ENCODE measurements at places on chromosomes 16 and 17.

DNA sequence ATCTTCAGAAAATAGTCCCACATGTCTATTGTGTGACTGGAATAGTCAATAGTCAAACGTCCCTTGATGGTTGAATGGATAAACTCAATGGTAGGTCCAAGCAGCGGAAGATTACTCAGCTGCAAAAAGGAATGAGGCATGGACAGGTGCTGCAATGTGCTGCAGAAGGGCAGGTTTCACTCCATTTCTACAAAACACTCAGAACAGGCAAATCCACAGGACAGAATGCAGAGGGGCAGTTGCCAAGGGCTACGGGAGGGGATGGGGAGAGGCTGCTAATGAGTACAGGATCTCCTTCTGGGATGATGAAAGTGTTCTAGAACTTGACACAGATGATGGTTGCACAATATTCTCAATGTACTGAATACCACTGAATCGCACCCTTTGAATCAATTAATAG is 151.0 kb downstream of the RBFOX3 start:
- no peaks in the 10 kb centered on the region for H3K27me3 ChIP-seq
- H3K27ac ChIP-seq: no peak overlapping the region
- no peaks in the 10 kb centered on the region for H3K36me3 ChIP-seq
- H3K4me3 ChIP-seq: no peak overlapping the region

DNA sequence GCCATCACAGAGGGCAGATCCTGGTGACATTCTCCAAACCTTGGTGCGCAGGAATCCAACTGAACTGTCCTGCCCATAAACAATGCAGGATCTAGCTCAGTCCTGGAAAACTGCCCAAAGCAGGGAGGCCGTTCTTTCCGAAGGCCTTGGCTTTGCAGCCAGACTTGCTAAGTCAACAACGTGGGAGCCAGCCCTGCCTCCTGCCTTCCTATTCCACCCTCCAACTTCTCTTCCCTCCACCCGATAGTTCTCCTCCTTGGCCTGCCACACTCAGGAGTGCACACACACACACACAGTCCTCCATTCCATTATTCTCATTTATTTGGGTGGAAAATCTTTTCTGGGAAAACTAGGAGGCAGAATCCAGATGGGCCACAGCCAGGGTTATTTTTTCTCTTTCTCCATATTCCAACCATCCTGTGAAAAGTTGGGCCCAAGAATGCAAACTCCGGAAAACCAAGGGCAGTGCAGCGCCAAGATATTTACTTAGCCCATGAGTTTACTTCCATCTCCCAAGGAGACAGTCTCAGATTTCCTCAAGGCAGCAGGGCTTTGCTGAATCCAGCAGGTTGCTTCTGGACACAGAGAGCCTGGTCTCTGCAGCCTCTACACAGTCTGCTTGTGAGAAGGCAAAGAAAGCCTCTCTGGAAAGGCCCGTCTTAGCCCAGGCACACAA is 15.8 kb downstream of the COPRS start:
- H3K36me3 ChIP-seq: no peaks in the 10 kb centered on the region
- no peaks in the 10 kb centered on the region for H3K4me1 ChIP-seq
- peaks cover 3% of the 10 kb centered on the region for H3K27me3 ChIP-seq
- no peak overlapping the region for H3K4me3 ChIP-seq
- DNase-seq: no peak

DNA sequence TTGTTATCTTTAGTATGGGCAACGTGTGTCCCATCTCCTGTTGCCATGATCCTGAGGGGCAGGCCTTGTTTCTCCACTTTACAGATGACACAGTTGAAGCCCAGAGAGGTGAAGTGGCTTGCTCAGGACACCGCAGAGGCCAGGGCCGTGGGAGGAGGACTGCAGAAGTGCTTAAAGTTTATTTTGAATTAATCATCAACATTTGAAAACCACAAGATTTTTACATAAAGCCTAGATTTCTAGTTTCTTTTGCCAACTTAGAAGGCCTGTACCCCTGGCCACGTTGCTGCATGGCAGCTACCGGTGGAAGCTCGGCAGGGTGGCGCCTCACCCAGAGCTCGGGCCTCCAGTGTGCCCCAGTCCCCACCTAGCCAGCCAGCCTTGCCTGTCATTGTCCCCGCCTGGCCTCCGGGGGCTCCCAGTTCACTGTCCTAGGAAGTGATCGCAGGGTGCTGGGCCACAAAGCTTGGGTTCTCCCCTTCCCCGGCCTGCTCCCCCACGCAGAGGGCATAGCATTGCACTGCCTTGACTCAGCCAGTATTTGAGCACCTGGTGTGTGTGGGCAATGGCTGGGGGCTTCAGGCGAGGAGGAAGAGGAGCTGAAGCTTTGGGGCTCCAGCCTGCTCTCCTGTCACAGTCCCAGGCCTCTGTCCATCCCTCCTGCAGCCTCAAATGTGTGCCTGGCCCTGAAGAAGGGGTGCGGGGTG is 14.8 kb upstream of the ADCY7 start:
- peaks cover 15% of the 10 kb centered on the region for H3K27me3 ChIP-seq
- H3K4me1 ChIP-seq: peaks cover 11% of the 10 kb centered on the region
- no peak overlapping the region for H3K4me3 ChIP-seq
- no peaks in the 10 kb centered on the region for H3K36me3 ChIP-seq
- no peak overlapping the region for H3K27ac ChIP-seq
- DNase-seq: no peak

DNA sequence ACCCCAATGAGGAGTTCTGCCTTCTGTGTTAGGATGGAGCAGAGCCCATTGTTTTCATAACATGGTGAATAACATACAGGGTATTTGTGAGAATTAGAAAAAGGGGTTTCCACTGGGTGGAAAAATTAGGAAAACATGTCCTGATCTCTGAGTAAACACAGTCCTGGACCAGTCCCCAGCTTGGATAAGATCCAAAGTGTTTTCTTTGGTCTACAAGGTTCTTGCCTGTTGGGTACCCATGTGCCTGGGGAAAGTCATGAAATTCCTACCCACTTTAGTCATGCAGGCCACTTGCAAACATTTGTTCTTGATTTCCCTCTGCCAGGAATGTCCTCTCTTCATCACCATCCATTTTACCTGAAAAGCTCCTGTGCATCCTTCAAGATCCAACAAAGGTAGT is 164.8 kb upstream of the DYNLRB2 start:
- H3K4me1 ChIP-seq: no peaks in the 10 kb centered on the region
- H3K36me3 ChIP-seq: no peaks in the 10 kb centered on the region
- no peaks in the 10 kb centered on the region for H3K27me3 ChIP-seq
- H3K27ac ChIP-seq: no peak overlapping the region
- DNase-seq: no peak
- H3K4me3 ChIP-seq: no peak overlapping the region

GRCh38 chr17:70446446-70446845 is 277.1 kb downstream of the KCNJ2 start:
- H3K27ac ChIP-seq: no peak overlapping the region
- no peak overlapping the region for H3K4me3 ChIP-seq
- no peaks in the 10 kb centered on the region for H3K4me1 ChIP-seq
- H3K36me3 ChIP-seq: no peaks in the 10 kb centered on the region
- DNase-seq: no peak

DNA sequence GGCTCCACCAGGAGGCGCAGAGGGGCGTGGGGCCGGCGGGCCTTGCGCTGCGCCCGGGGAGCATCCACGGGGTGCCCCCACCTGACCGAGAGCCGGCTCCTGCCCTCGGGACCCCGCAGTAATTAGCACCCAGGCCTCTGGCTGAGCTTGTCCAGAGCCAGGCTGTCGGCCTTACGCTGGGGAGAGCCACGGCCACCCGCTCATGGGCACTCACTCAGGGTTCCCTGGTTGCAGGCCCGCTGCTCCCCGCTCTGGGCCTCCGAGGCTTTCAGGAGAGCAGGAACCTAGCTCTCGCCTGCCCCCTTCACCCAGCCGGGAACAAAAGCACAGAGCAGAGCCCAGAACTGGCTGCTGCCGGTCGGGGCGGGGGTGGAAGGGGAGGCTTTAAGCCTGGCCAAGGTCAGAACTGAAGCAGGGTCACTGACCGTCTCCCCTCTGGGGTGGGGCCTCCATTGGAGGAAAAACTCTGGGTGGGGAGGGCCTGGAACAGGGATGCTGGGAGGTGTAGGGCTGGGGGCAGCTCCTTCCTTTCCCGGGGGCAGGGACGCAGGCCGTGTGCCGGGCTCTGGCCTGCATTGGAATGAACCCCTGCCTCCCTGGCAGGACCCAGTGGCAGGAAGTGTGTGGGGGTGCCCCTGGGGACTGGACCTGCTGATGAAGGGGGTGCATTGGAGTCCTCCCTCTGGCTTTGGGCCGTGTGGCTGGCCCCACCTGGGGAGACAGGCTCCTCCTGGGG is 12.3 kb downstream of the GLIS2 start:
- H3K4me3 ChIP-seq: peak overlapping the region; percentile 17
- H3K27me3 ChIP-seq: peaks cover 5% of the 10 kb centered on the region
- peaks cover 3% of the 10 kb centered on the region for H3K4me1 ChIP-seq
- no peak overlapping the region for H3K27ac ChIP-seq
- no peaks in the 10 kb centered on the region for H3K36me3 ChIP-seq
- DNase-seq: no peak

DNA sequence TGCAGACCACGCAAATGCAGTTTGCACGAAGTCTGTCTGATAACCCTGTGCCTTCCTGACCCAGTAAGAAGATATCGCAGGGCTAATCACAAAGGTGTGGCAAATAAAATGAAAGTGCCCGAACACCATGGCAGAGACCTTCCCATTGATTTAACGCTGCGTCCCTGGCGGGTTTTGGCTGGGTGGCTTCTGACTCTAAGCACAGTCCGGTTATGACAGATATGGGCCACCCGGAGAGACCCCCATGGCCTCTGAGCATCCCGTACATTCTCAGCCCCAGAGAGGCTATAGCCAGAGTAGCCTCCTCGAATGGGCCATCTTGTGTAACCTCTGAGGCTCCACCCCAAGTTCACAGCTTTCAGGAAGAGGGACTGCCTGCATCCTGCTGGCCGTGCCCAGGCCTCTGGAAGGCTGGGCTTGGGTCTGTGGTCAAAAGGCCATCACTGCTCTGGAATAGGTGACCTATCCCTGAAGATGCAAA is 5.5 kb downstream of the FOXC2 start:
- no peak for DNase-seq
- H3K27ac ChIP-seq: no peak overlapping the region
- no peak overlapping the region for H3K4me3 ChIP-seq
- peaks cover 62% of the 10 kb centered on the region for H3K27me3 ChIP-seq
- H3K36me3 ChIP-seq: no peaks in the 10 kb centered on the region
- H3K4me1 ChIP-seq: peaks cover 8% of the 10 kb centered on the region

- H3K36me3 ChIP-seq: no peaks in the 10 kb centered on the region
- H3K4me3 ChIP-seq: no peak overlapping the region
- no peak overlapping the region for H3K27ac ChIP-seq
- DNase-seq: no peak
Observed at GRCh38 chr16:81537721-81538561, 93.3 kb downstream of the CMIP start.

- peaks cover 4% of the 10 kb centered on the region for H3K4me1 ChIP-seq
- no peaks in the 10 kb centered on the region for H3K36me3 ChIP-seq
Observed at GRCh38 chr16:87063543-87063942, 253.6 kb downstream of the C16orf95 start.

DNA sequence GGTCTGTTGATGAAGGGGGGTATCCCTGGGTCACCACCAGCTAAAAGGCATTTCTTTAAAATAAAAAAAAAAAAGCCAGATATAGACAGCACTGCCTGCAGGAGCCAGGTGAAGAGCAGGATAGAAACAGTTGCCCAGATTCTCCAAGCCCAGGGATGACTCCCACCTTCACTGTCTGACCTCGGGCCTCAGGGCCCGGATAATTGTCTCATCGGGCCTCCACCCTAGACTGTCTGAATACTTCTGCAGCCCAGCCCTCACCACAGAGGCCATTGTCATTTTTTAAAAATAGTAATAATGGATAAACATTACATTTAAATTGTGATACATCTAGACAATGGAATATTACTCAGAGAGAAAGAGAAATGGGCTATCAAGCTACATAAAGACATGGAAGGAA is 92.8 kb upstream of the TNRC6C start:
- no peak overlapping the region for H3K4me3 ChIP-seq
- H3K27ac ChIP-seq: no peak overlapping the region
- DNase-seq: no peak
- no peaks in the 10 kb centered on the region for H3K36me3 ChIP-seq
- H3K4me1 ChIP-seq: peaks cover 13% of the 10 kb centered on the region

- H3K27me3 ChIP-seq: no peaks in the 10 kb centered on the region
- DNase-seq: peak; percentile 60
- peak within 1 kb of the TSS; percentile 95 for H3K4me3 ChIP-seq
Observed at GRCh38 chr17:75843577-75844529, at the start of gene UNC13D. UNC13D (minus strand) TSS chr17:75844404; CDS start chr17:75844337, 67 bp downstream.

GRCh38 chr16:106623-107324 is 28.7 kb downstream of the MPG start:
- no peaks in the 10 kb centered on the region for H3K4me1 ChIP-seq
- H3K36me3 ChIP-seq: peaks cover 28% of the 10 kb centered on the region
- no peak overlapping the region for H3K4me3 ChIP-seq
- H3K27me3 ChIP-seq: no peaks in the 10 kb centered on the region

DNA sequence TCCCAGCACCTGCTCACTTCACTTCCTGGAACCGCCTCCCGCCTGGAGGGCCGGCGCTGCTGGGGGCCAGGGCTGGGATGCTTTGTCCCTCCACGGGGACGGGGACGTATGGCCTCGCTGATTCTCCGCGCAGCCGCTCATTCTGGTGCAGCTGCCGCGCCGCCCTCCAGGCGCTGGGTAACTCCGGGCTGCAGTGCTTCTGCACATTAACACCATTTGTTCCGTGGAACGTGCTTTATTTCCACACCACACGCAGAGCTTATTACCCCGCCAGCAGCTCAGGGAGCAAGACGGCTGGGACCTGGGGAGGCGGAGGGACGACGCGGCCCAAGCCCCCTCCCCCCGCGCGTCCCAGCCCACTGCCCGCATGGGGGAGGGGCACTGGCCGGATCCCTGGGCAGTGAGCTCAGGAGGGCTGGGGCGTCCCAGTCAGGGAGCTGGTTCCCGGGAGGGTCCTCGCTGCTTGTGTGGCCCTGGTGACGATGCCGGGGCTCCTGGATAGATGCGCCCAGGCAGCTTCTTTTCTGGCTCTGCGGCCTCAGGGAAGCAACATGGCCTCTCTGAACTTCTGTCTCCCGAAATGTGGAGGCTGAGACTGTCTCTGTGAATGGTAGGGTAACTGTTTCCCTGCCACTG is 45.4 kb upstream of the ACSF3 start:
- no peak overlapping the region for H3K27ac ChIP-seq
- H3K4me1 ChIP-seq: no peaks in the 10 kb centered on the region
- DNase-seq: no peak
- H3K27me3 ChIP-seq: no peaks in the 10 kb centered on the region
- H3K4me3 ChIP-seq: no peak overlapping the region
